LoVo (cell line): ENCODE measurements at places on chromosomes 5 and 9.

GRCh38 chr9:134707031-134707680 lies 65.6 kb downstream of the COL5A1 start:
- DNase-seq: no peak

DNA sequence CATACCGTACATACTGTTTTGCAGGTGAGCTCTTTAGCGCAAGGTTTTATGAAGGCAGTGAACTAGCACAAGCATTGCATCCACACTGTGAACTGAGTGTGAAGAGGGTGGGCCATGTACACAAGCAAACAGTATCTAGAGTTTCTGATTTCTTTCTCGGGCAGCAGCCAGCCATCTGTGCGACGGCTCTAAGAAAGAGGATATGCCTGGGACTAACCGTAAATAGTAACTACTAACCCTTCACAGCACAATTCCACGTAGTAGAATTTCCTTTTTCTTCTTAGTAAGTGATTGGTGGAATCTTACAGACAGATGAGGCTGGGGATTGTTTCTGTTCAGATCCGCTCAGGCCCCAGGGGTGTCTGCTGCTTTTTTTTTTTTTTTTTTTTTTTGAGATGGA lies 89.0 kb downstream of the DRD1 start:
- no peak for DNase-seq

DNA sequence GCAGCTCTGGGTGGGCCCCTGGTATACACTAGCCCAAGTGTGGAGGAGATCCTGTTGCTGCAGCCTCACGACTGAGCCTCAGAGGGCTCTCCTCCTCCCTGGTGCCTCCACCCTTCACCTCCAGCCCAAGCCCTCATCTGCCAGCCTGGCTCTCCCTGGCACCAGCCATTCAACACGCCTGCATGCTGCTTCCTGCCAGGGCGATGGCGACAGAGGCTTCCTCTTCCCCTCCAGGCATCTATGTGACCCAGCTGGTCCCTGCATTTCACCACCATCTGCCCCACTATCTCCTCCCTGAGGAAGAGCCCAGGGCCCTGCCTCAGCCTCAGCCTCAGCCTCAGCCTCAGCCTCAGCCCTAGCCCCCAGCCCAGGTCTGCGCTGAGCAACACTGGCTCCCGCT lies 54.8 kb upstream of the ANGPTL2 start:
- DNase-seq: no peak

DNA sequence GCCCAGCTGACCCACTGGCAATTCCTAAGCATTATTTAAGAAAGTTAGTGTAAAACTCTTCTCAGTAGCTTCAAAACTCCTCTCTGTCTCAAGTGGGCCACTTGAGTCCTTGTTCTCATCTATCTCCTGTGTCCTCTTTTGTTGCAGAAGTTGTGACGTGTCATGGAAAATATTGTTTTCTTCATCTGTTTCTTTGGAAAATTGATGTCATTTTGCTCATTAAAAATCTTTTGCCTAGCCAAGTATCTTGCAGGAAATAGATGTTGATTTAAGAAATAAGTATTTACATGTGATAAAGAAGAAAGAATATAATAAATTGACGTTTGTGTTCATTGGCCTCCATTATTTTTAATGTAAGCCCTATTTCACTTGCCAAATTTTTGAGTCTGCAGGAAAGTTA lies 1158.4 kb upstream of the SEMA6A start:
- DNase-seq: no peak

DNA sequence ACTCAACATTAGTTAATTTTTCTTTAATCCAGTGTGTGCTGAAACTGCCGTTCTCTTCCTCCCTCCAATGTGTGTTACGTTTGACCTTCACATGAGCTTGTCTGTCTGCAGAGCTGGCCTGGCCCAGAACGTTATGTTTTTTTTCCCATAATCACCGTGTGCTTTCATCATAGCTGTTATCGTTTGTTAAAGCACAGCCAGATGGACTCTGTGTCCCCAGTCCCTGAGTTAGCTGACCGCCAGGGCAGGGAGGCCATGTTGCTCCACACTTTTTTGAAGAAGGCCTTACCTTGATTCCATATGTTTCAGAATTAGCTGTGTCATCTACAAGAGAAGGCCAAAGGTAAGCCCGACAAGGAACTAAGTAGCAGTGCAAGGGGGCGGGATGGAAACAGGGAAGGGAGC lies 55.7 kb downstream of the HSD17B3 start:
- no peak for DNase-seq

DNA sequence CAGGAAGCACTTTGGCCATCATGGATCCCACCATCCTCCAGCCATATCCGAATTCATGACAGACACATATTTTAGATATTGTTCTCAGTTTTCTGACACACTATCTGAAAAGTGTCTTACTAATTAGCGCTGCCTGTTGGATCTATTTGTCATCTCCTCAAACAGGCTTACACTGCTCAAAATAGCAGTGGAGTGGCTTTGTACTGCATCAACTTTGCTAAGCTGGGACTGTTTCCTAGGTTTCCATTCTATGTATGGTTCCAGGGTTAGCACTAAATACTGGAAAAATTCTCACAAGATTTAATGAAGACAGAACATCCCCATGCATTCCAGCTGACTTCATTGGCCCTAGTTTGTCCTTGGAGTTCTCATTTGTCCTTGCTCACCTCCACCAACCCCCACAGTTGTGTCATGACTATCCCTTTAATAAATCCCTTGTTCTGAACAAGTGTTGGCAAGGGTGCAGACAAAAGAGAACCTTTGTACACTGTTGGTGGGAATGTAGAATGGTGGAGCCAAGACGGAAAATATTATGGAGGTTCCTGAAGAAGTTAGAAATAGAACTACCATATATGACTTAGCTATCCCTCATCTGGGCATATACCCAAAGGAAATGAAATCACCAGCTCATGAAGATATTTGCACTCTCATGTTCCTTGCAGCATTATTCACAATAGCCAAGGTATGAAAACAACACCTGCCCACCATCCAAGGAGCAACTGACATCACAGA lies 136.5 kb upstream of the RAI14 start:
- no peak for DNase-seq

GRCh38 chr5:56123531-56124243 lies 109.4 kb downstream of the ANKRD55 start:
- DNase-seq: peak; percentile 93
